ENCODE measurements at places on chromosomes 4 and X.

DNA sequence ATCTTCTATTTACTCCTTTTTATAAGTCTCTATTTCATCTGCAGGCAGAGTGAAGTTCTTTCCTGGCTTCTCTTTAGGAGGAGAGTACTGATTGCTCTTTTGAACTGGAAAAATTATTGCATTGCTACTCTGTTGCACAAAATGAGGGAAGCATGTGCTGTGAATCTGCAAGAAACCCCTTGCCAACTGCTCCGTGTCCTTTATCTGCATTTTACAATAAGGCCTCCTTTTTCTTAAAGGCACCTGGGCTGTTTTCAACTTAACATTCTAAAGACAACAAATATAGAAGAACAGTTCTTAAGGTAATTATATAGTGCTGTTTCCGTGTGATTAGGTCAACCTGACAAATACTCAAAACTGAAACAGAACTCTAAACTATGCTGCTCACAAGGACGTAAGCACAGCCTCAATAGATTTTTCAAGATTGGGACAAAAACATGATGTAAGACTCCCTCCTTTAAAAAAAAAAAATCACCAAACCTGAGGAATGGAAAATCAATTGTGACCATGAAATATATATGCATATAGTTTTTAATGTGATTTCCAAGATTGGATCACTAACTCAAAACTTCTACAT lies 716.6 kb upstream of the INTU start:
- no peak for DNase-seq

DNA sequence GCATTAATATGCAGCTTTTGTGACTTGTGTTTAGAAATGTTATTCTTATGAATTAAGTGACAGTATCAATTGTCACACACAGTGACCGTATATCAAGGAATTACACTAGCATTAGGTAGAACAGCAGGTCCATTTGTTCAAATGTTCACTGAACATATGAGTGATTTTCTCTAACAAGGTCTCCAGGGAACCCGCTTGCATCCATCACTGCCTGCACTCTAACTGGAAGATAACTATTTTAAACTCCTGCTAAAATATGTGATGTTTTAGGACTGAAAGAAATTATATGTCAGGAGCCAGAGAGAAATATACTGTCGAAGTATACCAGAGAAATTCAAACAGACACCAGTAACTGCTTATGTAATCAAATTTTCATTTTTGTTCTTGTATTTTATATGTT lies 1395.7 kb downstream of the PCDH18 start:
- no peak for DNase-seq

GRCh38 chrX:48531358-48531959 lies 8.1 kb upstream of the TBC1D25 start:
- no peak for DNase-seq

DNA sequence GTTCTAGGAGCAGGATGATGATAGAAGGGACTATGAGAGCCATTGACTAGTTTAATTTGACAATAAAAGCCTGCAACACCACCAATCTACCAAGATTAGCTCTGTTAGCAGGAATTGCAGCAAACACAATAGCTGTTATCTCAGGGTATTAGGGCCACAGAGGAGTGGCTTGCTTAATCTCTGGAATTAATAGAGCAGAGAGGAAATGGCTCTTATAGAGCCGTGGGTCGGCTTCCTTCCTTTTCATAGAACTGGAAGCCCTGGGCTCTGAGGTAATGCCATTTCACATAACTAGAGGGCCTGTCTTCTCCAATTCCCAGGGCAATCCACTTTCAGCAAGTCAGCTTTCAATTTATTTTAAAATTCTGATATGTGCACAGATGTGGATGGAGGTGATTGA lies 83.0 kb downstream of the MAMLD1 start:
- no peak for DNase-seq

DNA sequence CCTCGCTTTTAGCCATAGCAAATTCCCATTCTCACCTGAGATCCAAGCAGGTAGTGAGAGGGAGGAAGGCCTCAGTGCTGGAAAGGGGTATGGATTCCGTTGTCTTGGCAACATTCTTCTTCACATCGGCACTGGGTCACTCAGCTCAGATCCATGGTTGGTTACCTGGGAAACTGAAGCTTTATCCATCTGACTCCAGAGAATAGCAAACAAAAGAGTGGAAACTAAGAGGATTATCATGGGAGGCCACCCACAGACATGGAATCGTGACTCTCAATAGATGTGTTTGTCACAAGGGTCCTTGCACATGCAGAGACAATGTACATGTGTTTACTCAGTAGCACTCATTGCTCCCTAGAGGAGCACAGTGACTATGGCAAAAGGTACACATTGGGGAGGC lies 81.0 kb downstream of the MAGED4 start:
- DNase-seq = no peak

DNA sequence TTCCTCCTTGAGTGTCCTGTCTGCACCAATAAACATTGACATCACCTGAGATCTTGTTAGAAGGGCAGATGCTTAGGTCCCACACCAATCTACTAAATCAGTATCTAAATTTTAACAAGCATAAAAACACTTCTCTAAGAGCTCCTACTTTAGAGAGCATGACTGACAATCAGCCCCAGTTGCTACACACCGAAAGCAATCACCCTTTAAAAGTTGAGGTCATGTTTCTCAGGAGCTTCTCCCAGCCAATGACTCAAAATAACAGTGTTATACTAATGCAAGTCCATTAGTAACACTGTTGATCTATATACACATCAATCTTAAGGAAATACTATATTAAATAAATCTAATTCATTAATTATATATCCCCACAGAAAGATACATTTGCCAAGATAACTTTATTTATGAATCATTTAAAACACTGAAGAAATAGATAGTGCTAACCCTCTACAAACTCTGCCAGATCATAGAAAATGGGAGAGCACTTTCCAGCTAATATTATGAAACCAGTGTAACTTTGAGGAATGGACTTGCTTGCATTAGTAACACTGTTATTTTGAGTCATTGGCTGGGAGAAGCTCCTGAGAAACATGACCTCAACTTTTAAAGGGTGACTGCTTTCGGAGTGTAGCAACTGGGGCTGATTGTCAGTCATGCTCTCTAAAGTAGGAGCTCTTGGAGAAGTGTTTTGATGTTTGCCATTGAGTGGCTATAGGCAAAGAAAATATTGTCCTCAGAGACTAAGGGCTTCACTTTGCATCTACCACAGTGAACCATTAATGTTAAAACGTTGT lies 109.8 kb upstream of the HDX start:
- DNase-seq = no peak

DNA sequence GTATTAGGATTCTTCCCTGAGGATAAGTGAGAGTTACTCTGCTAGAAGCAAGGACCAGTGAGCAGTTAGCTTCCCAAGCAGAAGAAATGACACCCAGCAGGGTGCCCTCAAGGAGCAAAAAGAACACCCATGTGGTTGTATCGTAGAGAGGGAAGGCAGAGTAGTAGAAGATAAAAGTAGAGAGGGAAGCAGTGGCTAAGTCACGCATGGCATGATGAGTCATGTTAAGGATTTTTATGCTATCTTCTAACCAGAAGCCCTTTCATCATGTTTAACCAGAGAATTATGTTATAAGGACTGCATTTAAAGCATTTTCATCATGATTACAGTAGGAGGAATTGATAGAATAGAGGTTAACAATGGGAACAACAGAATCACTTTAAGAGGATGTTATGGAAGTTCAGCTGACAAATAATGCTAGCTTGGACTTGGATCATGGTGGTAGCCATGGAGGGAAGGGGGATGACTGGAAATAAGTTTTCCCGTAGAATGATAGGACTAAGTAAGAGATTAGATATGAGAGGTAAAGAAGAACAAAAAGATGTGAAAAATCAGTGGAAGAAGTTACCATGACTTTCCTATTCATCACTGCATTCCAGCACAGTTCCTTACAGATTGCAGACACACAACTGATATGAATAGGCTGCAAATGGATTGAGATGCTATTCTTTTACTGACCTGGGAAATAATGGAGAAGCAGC lies 383.5 kb upstream of the INTU start:
- no peak for DNase-seq

DNA sequence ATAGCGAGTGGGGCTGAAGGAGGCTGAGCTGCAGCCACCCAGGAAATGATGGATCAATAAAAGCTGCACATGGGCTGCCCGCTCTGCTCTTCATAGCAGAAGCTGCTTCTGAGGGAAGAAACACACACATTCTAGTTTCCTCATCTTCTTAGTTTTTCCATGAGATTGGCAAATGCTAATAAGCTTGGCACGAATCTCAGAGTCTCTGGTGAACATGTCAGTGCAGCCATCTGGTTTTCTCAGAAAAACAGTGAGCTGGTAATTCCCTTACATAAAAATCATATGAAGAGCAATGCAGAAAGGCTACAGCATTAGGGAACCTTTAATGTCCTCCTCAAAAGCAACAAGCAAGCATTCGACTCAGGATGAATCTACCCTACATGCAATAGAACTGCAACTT lies 69.9 kb downstream of the GATB start:
- no peak for DNase-seq

DNA sequence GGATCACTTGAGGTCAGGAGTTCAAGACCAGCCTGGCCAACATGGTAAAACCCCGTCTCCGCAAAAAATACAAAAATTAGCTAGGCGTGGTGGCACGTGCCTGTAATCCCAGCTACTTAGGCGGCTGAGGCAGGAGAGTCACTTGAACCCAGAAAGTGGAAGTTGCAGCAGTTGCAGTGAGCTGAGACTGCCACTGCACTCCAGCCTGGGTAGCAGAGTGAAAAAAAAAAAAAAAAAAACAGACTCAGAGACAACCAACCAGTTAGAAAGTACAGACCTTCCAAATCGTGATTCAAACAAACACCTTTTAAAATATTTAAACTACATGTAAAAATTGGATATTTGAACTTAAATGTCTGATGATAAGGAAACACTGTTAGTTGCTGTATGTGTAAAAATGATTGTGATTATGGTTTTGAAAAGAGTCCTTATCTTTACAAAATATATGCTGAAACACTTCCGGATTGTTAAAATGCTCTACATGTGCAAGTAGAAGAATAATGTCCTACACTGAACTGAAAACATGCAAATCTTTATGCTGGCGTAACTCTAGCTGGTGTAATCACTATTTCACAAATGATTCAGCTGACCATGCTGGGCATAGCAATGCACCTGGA lies 37.8 kb downstream of the SH3KBP1 start:
- DNase-seq = no peak

GRCh38 chr4:122831515-122832196 lies 5.0 kb downstream of the FGF2 start:
- DNase-seq = no peak

DNA sequence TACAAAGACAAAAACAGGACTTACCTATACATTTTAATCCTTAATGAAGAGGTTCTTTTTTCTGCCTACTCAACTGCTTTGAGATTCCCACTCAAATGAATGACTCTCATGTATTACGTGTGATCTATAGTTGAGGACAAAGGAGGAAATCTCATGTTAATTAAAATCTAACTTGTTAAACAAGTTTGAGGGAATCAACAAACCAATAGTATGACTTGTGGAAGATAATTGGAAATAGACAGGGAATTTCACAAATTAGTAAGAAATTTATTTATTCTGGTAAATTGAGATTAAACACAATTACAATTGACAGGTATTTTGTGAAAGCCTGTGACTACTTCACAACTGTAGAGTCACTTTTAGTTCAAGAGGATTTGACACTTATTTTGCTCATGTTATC lies at the start of gene TMPRSS11D:
Gene TMPRSS11D (minus strand): TSS at position 101 of the 400 bp plus-strand sequence. CDS start 69 bp downstream, at position 32.
- DNase-seq = no peak

GRCh38 chr4:48403358-48403757 lies 62.0 kb downstream of the SLAIN2 start:
- DNase-seq = no peak

GRCh38 chrX:120334151-120334550 lies 22.9 kb upstream of the TMEM255A start:
- no peak for DNase-seq

DNA sequence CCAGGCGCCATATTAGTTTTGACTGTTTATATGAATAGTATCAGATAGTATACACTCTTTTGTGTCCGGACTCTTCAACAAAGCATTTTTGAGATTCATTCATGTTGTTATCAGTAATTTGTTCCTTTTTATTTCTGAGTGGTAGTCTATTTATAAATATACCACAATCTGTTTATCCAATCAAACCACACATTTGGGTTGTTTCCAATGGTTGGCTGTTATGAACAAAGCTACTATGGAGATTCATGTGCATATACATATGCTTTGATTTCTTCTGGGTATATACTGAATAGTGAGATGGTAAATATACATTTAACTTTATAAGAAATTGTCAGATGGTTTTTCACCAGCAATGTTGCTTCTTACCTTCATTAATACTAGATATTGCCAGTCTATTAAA lies 36.8 kb upstream of the TAPT1 start:
- DNase-seq = no peak

- DNase-seq = no peak
These were observed 50.7 kb upstream of the MAOA start for GRCh38 chrX:43605351-43605750.

GRCh38 chrX:123083924-123084323 lies 100.2 kb upstream of the GRIA3 start:
- no peak for DNase-seq

- no peak for DNase-seq
These were observed 22.8 kb upstream of the NSG1 start for GRCh38 chr4:4364061-4364460.

GRCh38 chr4:128830906-128831503 lies 21.5 kb downstream of the JADE1 start:
- DNase-seq = no peak

- no peak for DNase-seq
These were observed 24.9 kb upstream of the TADA2B start for GRCh38 chr4:7018281-7018680.

DNA sequence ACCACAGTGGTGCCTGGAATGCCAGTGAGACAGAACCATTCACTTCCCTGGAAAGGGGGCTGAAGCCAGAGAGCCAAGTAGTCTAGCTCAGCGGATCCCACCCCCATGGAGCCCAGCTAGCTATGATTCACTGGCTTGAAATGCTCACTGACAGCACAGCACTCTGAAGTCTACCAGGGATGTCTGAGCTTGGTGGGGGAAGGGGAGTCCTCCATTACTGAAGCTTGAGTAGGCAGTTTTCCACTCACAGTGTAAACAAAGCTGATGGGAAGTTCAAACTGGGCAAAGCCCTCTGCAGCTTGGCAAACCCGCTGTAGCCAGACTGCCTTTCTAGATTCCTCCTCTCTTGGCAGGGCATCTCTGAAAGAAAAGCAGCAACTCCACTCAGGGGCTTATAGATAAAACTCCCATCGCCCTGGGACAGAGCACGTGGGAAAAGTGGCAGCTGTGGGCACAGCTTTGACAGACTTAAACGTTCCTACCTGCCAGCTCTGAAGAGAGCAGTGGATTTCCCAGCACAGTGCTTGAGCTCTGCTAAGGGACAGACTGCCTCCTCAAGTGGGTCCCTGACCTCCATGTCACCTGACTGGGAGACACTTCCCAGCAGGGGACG lies 32.0 kb downstream of the NAP1L2 start:
- no peak for DNase-seq

All from sciatic nerve (tissue), 2 donors.